ENCODE measurements at places on chromosomes 12 and 14. TPM values are rescaled to one million over a fixed set of nuclear protein-coding genes. Genes with fewer than 3 reads are reported as not detected.

Gene ZNF219
- total RNA-seq: 2.8 TPM

Gene CLEC7A
- 0.09 TPM for total RNA-seq

Gene DNAJC22
- 2.0 TPM for total RNA-seq

Gene CFAP251
- total RNA-seq: 1.1 TPM

Gene STX2
- 40.1 TPM for total RNA-seq

Gene TDG
- 29.0 TPM for total RNA-seq

Measured in endothelial cell of coronary artery (primary cell).